Stimulated activated CD4-positive, alpha-beta T cell treated with anti-CD3 and anti-CD28 coated beads, Interleukin-4, amount 100 ng/mL, for 1 hour (primary cell): ENCODE measurements at places on chromosomes 16 and 17.

- no peak for DNase-seq
These were observed 17.4 kb downstream of the DRC7 start for GRCh38 chr16:57711993-57712392.

GRCh38 chr17:47644324-47644723 is 5.4 kb upstream of the KPNB1 start:
- no peak for DNase-seq

- no peak for DNase-seq
These were observed 33.4 kb downstream of the BRD7 start for GRCh38 chr16:50335196-50335958.

DNA sequence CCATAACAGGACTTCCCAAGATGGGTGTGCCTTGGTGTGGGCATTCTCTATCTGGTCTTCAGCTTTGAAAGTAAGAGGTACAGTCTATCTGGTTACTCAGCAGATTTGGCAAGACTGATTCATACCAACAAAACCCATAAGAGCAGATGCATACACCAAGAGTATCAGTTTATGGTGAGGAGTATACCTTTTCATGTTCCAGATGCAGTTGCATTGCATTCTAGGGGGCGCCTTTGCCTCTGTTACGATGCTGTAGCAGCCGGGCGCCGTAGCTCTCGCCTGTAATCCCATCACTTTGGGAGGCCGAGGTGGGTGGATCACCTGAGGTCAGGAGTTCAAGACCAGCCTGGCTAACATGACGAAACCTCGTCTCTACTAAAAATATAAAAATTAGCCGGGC is 31.1 kb upstream of the CARMIL2 start:
- peak; percentile 15 for DNase-seq

GRCh38 chr16:10136916-10137315 is 45.3 kb downstream of the GRIN2A start:
- DNase-seq = no peak

DNA sequence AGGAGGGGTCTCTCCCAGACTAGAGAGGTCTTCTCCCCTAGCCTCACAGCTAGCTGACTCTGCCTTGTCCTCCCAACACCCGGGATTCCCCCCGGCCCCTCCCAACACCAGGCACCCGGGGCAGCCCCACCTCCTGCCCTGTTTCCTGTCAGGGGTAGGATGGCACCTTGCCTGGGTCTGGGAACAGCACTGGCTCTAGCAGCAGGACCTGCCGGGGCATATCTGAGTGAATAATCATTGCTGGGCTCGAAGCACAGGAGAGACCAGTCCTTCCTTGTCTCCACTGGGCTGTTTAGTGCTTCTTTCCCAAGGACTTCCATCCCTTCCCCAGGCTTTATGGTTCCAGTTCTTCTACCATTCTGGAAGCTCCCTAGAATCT is 25.7 kb downstream of the MINK1 start:
- DNase-seq = no peak

- peak; percentile 58 for DNase-seq
These were observed 2.4 kb upstream of the USP36 start for GRCh38 chr17:78842881-78843565.

- DNase-seq = no peak
These were observed 48.5 kb downstream of the VAC14 start for GRCh38 chr16:70752426-70752825.

DNA sequence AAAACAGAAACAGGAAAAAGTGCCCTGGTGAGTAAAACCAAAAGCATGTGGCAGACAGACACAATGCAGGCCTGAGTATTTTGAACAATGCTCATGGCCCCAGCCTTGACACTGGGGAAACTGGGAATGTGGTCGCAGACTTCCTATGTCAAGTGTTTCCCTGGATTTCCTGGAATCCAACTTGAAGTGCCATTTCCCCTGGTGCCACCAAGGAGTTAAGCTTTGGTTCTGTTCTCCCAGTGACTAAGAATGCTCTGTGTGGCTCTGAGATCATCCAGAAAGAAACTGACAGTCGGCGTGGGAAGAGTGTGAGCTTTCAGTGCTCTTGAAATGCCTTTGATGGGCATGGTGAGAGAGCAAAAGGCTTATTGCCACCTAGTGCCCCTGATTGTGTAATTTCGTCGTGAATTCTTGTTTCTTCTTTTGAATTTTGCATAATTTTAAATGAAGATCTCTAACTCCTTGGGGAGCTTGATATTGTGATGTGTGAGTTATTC is 96.0 kb downstream of the YPEL2 start:
- DNase-seq = peak; percentile 34

- DNase-seq = no peak
These were observed 130.3 kb upstream of the FAM20A start for GRCh38 chr17:68731465-68731864.

- peak; percentile 4 for DNase-seq
These were observed 83.5 kb downstream of the ADCY9 start for GRCh38 chr16:4032768-4033167.
